Activated CD4-positive, alpha-beta T cell treated with anti-CD3 and anti-CD28 coated beads, Interleukin-2, amount 10 ng/mL, durations not matched to agents 7 days and 5 days (primary cell): ENCODE measurements at places on chromosomes 3 and 15. TPM values are rescaled to one million over a fixed set of nuclear protein-coding genes. Genes with fewer than 3 reads are reported as not detected.

Gene AHSG
- total RNA-seq = not detected

GRCh38 chr3:99407257-99407656, 231.1 kb upstream of the COL8A1 start:
- no peak for DNase-seq
- H3K36me3 ChIP-seq = no peaks in the 10 kb centered on the region
- H3K27ac ChIP-seq = no peak overlapping the region

GRCh38 chr3:18687286-18687685, 262.1 kb upstream of the SATB1 start:
- no peak overlapping the region for H3K27ac ChIP-seq
- no peaks in the 10 kb centered on the region for H3K27me3 ChIP-seq
- no peak for DNase-seq
- H3K4me1 ChIP-seq = peaks cover 13% of the 10 kb centered on the region
- no peak overlapping the region for H3K4me3 ChIP-seq
- peaks cover 29% of the 10 kb centered on the region for H3K36me3 ChIP-seq

GRCh38 chr15:91219206-91219605, 119.1 kb downstream of the SV2B start:
- H3K27ac ChIP-seq = no peak overlapping the region
- no peaks in the 10 kb centered on the region for H3K4me1 ChIP-seq
- no peaks in the 10 kb centered on the region for H3K36me3 ChIP-seq

DNA sequence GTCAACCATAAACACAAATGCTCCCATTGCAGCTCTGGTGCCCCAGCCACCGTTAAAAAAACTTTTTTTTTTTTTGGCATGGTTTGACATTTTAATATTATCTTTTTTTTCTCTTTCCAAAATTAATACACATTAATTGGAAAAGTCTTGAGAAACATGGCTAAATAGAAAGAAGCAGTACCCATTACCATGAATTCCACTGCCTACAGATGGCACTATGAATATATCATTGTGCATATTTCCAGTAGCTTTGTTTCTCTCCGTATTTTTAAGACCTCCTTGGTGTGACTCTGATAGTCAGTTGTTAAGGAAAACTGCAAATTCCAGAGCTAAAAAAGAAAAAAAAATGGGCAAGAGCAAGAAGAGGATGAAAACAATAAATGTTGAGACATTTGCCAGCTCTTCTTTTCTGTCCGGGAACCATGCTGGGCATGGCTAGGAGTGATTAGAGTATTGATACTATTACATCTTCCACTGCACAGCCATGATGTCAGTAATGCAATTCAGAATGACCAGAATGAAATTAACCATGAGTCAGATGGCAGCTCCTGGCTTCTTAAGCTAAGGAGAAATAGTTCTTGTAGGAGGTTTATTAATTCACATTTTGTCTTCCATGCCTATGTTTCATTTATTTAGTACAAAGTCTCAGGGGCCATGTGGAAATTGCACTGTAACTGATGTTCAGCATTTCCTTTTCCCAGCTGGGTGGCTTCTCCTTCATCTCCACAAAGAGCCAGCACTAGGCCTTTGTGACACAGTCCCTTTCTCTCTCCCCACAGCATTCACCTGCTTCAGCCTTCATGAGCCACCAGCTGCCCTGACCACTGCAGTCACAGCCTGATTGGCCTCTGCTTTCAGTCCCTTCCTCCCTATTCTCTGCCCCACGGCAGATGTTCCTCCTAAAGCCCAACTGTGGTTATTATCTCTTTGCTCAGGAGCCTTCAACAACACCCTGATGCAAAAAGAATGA, 31.8 kb downstream of the SLC7A14 start:
- H3K27ac ChIP-seq = no peak overlapping the region
- H3K36me3 ChIP-seq = no peaks in the 10 kb centered on the region
- H3K4me3 ChIP-seq = no peak overlapping the region

DNA sequence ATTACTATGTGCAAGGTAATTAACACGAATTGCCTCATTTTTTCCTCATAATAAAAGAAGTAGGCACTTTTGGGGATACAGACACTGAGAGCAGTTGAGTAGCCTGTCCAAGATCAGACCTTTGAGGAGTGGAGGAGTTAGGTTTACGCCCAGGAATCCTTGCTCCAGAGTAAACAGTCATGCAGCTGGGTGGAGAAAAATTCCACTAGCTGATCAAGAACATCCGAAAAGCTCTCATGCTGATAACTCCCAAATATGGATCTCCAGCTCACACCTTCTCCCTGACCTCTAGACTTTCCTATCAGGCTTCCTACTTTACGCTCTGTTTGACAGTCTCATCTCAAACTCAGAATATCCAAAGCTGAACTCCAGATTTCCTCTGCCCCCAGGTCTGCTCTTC, 53.3 kb downstream of the ST6GAL1 start:
- H3K27me3 ChIP-seq = no peaks in the 10 kb centered on the region
- DNase-seq = no peak
- H3K4me1 ChIP-seq = peaks cover 12% of the 10 kb centered on the region

- H3K4me3 ChIP-seq = no peak overlapping the region
- no peaks in the 10 kb centered on the region for H3K4me1 ChIP-seq
- H3K27ac ChIP-seq = no peak overlapping the region
- H3K27me3 ChIP-seq = peaks cover 2% of the 10 kb centered on the region
- no peak for DNase-seq
- H3K36me3 ChIP-seq = no peaks in the 10 kb centered on the region
Observed at GRCh38 chr3:140823106-140823505, 118.5 kb upstream of the SLC25A36 start.

- H3K4me3 ChIP-seq = no peak overlapping the region
- DNase-seq = no peak
- no peak overlapping the region for H3K27ac ChIP-seq
Observed at GRCh38 chr3:120469882-120470301, 19.1 kb upstream of the FSTL1 start.

DNA sequence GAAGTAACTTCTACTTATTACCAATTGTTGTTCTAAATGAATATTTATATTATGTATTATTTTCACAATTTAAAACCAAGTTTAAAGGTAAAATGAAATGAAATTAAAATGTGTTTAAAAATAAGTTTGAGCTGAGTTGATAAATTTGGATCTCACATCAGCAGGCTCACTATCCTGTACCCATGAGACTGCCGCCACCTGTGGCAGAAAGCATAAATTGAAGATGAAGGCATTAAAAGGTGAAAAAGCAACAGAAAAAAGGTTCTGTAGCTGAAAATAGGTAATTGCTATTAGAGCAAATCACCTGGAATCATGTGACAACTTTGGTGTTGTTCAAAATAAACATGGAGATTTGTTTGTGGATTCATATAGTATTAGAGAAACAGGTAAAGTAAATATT, 133.0 kb upstream of the CADM2 start:
- H3K4me3 ChIP-seq = no peak overlapping the region
- H3K4me1 ChIP-seq = no peaks in the 10 kb centered on the region
- no peaks in the 10 kb centered on the region for H3K36me3 ChIP-seq
- H3K27me3 ChIP-seq = no peaks in the 10 kb centered on the region
- no peak for DNase-seq
- H3K27ac ChIP-seq = no peak overlapping the region

GRCh38 chr15:96756146-96756545, 425.6 kb downstream of the NR2F2 start:
- no peak overlapping the region for H3K27ac ChIP-seq
- H3K4me1 ChIP-seq = no peaks in the 10 kb centered on the region
- H3K27me3 ChIP-seq = no peaks in the 10 kb centered on the region
- no peak for DNase-seq
- H3K36me3 ChIP-seq = no peaks in the 10 kb centered on the region

Gene FETUB
- not detected for total RNA-seq

Gene PLIN1
- not detected for total RNA-seq

- H3K36me3 ChIP-seq = no peaks in the 10 kb centered on the region
- no peaks in the 10 kb centered on the region for H3K27me3 ChIP-seq
- peaks cover 11% of the 10 kb centered on the region for H3K4me1 ChIP-seq
Observed at GRCh38 chr3:141763088-141763750, at the start of gene GRK7. GRK7 (plus strand) TSS chr3:141763408; CDS start chr3:141778285, 14,877 bp downstream.

GRCh38 chr3:127688022-127688415, 15.3 kb downstream of the ABTB1 start:
- H3K4me3 ChIP-seq = no peak overlapping the region
- no peaks in the 10 kb centered on the region for H3K36me3 ChIP-seq
- H3K27ac ChIP-seq = no peak overlapping the region
- no peak for DNase-seq
- H3K27me3 ChIP-seq = no peaks in the 10 kb centered on the region
- peaks cover 6% of the 10 kb centered on the region for H3K4me1 ChIP-seq

GRCh38 chr3:177676148-177676547, 478.9 kb upstream of the TBL1XR1 start:
- no peak for DNase-seq
- H3K36me3 ChIP-seq = no peaks in the 10 kb centered on the region
- no peaks in the 10 kb centered on the region for H3K27me3 ChIP-seq

DNA sequence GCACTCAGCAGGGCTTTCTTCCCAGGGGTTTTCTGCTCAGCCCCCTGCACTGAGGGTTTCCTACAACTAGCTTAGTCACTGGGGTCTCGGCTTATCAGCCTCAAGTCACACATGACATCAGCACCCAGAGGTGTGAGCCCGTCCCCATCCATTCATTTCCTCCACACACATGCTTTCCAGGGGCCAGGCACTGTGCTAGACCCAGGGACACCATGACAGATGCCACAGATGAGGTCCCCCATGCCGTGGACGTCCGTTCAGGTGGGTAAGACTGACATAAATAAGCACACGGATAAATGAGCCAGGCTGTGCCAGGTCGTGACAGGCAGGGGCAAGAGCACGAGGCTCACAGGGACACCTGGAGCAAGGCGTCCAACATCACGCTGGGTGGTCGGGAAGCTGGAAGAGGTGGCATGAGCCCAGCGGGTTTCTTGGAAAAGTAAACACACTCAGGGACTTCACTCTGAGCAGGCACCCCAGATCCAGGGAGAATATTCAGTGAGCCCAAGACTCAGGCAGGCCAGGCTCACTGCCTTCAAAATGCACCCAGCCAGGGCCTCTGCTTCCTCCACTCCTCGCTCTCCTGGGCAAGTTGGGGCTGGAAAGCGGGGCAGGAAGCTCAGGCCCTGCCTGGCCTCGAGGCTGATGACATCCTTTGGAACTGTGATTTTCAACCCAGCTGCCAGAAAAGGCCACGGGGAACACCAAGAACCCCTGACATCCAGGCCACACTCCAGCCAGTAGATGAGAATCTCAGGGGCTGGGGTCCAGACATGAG, 139.3 kb downstream of the CHSY1 start:
- no peaks in the 10 kb centered on the region for H3K36me3 ChIP-seq
- peaks cover 7% of the 10 kb centered on the region for H3K4me1 ChIP-seq
- H3K27ac ChIP-seq = no peak overlapping the region
- H3K4me3 ChIP-seq = no peak overlapping the region
- DNase-seq = no peak

Gene GNAI2
- total RNA-seq = 524 TPM

DNA sequence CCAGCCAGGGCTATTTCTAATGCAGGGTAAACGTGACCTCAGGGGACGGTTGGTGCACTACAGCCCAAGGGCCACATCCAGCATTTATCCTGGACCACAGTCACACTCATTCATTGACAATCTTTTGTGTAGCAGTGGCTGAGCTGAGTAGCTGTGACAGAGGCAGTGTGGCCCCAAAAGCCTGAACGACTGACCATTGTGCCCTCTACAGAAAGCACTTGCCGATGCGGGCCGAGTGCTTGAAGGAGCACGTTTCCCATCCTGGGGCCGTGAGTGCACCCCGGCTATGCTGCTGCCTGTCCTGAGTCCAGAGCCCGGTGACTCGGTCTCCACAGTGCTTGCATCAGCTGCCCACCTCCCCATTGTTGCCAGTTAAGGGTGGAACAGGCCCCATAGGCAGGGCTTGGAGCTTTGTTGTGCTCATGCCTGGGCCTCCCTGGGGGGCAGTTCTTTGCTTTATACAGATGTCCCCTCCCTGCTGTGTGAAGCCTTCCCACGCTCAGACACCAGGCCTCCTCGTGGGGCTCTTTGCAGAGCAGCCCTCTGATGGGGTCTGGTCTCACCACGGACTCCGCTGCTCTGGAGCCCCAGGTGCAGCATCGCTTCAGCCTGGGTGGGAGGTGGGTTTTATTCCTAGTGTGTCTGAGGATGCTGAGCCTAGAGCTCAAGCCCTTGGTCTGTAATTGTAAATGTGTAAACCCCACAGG, 13.0 kb upstream of the SNRPA1 start:
- no peak overlapping the region for H3K4me3 ChIP-seq
- no peak overlapping the region for H3K27ac ChIP-seq
- DNase-seq = no peak
- no peaks in the 10 kb centered on the region for H3K4me1 ChIP-seq
- H3K36me3 ChIP-seq = no peaks in the 10 kb centered on the region
- H3K27me3 ChIP-seq = no peaks in the 10 kb centered on the region

DNA sequence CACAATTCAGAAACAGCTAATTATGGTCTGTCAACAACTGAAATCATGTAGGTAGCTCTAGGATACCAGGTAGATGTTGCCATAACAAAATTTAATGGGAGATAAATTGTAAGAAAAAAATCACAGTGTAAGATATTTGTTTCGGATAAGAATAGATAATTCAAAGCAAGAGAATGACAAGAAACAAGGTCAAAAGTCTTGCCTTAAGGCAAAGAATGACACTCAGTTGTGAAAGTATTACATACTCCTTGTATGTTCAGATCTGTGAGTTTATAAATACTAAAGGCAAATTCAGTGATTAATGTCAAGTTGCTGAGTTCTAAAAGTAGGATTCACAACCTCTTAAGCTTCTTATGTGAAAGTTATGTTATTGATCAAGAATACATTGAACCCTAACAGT, 772.2 kb upstream of the SGO1 start:
- no peak overlapping the region for H3K4me3 ChIP-seq
- H3K36me3 ChIP-seq = no peaks in the 10 kb centered on the region
- DNase-seq = no peak
- H3K4me1 ChIP-seq = no peaks in the 10 kb centered on the region
- no peak overlapping the region for H3K27ac ChIP-seq

GRCh38 chr3:47261301-47261700, 21.3 kb downstream of the KIF9 start:
- no peak overlapping the region for H3K4me3 ChIP-seq
- no peaks in the 10 kb centered on the region for H3K27me3 ChIP-seq
- H3K4me1 ChIP-seq = no peaks in the 10 kb centered on the region
- H3K36me3 ChIP-seq = no peaks in the 10 kb centered on the region
- H3K27ac ChIP-seq = no peak overlapping the region

GRCh38 chr15:41004490-41004889, 51.2 kb downstream of the CHAC1 start:
- H3K36me3 ChIP-seq = peaks cover 21% of the 10 kb centered on the region
- DNase-seq = no peak
- H3K4me3 ChIP-seq = no peak overlapping the region
- H3K4me1 ChIP-seq = no peaks in the 10 kb centered on the region
- no peak overlapping the region for H3K27ac ChIP-seq
- no peaks in the 10 kb centered on the region for H3K27me3 ChIP-seq

DNA sequence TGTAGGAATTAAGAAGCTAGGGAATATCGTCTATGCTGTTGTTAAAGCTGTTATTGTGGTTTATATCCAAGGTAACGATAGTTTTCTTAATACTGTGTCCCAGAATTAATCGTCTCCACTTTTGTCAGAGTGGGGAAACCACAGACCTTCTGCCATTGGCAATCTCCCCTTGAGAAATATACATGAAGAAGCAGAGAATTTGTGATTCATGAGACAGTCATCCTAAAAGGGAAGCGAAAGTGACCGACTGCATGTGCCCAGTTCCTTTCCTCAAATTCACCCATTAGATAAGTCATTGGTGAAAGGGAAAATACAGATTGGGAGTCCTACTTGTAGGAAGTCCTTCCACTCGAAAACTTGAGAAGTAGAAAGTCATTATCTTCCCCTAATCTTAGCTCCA, 26.6 kb downstream of the DIPK2A start:
- no peak overlapping the region for H3K27ac ChIP-seq
- peaks cover 7% of the 10 kb centered on the region for H3K36me3 ChIP-seq
- H3K4me3 ChIP-seq = no peak overlapping the region
- H3K27me3 ChIP-seq = no peaks in the 10 kb centered on the region
